ENCODE measurements at places on chromosomes 7 and 10.

DNA sequence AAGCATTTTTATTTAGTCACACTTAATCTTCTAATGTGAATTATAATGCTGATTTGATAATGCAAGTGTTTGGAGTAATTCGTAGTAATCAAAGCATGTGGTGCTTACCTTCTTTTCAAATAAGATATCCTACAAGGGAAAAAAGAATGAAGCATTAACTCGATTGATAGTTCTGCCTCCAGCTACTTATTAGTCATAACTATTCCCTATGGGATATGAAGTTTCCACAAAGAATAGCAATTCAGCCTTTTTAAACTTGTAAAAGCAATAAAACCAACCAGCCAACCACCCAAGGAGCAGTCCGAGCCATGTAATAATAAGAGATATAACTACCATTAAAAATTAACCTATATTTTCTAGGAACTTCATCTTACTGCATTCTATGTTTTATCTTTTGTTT, 11.6 kb downstream of the COL28A1 start:
- no peak for DNase-seq

DNA sequence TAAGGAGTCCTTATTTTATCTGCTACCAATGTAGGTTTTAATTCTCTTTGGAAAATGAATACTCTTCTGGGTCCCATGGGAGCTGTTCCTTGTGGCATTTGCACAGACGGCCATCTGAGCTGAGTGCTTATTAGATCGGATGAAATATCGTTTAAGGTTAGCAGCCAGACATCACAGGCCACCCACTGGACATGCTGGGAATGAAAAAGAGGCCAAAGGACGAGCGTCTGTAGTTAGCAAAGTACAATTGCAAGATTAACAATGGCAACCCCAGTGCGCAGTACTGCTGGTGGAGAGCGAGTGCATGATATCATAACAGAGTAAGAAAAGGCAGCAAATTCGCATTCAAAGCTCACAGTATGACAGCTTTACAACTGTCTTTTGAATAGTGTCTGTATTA, 28.3 kb upstream of the CREB5 start:
- DNase-seq: no peak

- no peak for DNase-seq
Observed at GRCh38 chr10:7773845-7774801, 13.7 kb downstream of the KIN start.

DNA sequence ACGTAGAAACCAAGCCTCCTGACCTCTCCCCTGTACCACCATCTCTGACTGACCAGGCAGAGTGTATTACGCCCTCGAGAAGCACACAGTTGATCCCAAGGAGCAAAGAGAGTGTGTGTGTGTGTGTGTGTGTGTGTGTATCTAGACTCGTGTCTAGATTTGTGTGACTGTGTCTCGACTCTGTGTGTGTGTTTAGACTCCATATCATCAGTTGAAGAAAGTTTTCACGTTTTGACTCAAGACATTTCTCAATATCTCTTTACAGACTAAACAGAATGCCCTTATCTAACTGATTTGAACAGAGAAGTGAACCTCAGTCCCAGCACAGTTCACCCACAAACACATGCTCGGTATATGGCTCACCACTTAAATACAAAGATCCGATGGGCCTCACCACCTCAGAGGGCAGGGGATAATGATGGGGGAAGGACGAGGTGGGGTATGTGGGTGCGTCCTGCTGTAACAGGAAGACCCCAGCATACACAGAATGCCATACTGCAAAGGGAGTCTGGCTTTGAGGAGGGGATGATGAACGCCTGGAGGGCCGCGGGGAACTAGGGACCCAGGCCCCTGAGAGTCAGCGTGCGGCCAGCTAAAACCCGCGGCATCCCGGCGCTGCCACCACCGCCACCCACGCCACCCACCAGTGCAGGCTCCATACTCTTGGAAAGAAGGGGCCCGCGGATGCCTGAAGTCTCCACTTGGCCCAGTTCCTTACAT, 780 bp downstream of the ALDH18A1 start:
- DNase-seq: no peak

DNA sequence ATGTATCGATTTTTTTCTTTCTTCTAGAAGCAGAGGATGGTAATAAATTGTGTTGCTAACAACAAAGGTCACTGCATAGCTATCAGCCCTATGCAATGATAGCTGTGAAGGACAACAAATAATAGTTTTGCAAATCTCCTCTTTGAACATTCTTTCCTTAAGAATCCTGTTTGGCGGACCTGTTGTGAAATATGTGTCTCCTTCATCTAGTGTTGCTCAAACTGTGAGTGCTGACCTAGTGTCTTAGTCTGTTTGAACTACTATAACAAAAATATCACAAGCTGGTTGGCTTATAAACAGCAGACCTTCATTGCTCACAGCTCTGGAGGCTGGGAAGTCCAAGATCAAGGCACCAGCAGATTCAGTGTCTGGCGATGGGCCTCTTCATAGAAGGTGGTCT, 53.7 kb downstream of the CAV1 start:
- no peak for DNase-seq

DNA sequence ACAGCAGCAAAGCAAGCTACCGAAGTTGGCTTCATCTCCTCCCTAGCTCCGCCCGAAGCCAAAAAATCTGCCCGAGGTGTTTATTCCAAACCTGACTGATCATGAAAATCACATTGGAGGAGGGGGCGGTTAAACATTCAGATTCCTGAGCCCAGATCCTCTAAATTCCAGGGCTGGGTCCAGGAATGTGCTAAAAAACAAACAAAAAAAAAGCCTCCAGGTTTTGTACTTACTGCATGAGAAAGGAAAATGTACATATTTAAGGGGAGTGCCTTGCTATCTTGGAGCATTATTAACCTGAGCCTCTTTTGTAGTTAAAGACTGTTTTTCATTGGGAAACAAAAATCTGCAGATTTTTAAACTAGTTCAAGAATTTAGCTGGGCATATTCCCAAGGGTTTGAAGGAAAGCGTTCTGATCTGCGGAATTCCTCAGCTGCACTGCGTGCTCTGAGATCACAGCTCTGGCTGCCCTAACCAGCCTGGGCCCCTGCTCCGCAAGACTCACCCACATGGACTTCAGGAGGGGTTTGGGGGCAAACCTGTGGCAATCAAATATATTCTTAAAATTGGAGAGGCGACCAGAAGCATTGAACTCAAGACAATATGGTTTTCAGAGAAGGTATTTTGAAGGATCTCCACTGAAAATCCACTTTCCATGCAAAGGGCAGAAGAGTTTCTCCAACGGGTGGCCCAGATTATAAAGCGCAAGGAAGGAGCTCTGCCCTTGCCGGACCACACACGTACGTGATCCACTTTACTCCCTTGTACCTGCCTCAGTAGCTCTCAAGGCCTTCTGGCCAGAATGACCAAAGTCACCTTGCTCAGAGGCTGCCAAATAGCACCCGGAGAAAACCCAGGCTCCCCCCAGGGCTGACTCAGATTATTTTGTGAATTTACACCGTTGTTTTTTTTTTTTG, 10.0 kb upstream of the TNS3 start:
- DNase-seq: no peak

DNA sequence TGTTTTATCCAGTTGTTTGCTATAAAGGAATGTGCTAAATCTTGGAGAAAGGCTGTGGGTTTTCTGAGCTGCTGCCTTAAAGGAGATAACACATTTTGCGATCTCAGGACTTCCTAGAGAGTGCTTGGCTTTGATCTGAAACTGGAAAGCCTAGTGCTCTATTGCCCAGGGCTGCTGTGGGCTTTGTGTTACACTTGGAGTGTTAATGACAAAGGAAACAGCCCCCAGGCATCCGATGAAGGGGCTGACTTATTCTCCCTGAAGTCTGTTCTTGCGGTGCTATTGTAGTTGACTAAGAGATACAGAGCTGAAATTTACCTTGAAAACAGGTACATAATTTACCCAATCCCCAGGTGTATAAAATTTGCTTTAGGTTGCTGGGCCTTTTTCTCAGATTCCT, 74.5 kb downstream of the SND1 start:
- DNase-seq: no peak

DNA sequence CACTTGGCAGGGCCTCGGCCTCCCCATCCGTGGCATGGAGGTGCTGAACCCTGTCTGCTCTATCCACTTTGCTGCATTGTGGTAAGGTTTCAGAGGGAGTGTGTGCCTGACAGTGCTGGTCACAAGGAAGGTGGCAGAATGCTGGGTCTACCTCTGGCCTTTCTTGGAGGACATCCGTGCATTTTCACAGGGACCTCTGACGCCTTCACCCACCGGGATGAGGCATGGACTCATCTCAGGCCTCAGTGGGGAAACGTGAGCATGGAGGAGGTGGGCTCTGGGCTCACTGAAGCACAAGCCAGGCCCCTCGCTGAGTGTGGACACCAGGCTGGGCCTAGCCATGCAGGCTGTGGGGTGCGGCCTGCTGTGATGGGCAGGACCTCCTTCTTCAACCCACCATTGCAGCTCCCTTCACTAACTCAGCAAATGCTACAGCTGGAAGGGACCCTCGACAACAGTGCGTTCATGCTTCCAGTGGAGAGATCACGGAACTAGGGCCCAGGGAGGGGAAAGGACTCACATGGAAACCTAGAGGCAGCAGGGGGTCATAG, 8.6 kb downstream of the TBATA start:
- DNase-seq: no peak

DNA sequence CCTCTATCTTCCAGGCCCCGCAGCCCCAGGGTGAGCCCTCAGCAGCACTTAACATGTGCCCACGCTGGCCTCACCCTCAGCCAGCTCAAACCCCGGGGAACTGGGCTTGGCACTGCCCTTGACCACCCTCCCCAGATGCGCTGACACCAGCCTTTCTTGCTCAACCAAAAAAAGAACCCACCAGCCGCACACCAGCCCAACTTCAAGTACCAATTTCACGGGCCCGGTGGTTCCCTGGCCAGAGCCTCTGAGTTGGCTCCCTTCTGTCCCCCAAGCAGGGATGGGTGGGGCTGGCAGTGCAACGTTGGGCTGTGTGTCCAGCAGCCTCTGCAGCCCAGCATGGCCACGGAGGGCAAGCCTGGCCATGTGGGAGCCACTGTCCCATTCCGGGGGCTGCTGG, 96.3 kb downstream of the COL13A1 start:
- no peak for DNase-seq

DNA sequence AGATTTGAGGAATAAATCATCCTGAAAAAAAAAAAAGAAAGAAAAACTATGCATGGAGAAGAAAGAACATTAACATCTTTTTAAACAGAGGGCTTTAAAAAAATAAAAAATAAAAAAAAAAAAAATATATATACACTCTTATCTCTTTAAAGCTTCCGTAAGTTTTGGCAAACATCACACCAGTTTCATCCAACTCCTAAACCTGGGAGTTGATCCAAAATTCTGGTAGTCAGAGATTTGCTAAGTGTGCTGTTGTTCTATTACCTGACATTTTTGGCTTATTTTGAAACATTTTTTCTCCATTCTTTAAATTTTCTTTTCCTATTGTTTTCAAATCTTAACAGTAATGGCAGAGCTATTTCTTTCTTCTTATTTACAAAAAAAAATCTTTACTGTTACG, 273.1 kb downstream of the AGMO start:
- DNase-seq: no peak

- no peak for DNase-seq
Observed at GRCh38 chr10:15043674-15044073, at the start of gene OLAH. Gene OLAH, plus strand, starts transcription at chr10:15043943. Its CDS starts 3,346 bp downstream, at chr10:15047289.
